Left ventricle myocardium superior (tissue), 1 donor: ENCODE measurements at places on chromosomes 2 and 18. TPM values are rescaled to one million over a fixed set of nuclear protein-coding genes. Genes with fewer than 3 reads are reported as not detected.

GRCh38 chr2:31333527-31334183 is 80.9 kb downstream of the XDH start:
- DNase-seq: peak; percentile 79

DNA sequence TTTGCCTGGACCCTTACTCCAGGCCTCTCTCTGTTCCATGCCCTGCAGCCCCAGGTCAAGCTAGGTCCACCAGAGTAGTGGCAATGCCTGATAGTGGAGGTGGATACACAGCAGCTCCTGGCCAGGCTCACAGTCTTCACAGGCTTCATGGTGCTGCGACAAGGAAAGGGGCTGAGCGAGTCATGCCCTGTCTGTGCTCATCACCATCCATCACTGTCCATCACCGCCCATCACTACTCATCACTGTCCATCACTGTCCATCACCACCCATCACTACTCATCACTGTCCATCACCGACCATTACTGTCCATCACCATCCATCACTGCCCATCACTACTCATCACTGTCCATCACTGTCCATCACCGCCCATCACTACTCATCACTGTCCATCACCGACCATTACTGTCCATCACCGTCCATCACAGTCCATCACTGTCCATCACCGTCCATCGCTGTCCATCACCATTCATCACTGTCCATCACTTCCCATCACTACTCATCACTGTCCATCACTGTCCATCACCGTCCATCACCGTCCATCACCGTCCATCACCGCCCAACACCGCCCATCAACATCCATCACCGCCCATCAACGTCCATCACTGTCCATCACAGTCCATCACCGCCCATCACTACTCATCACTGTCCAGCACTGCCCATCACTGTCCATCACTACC is 57.1 kb upstream of the OTOS start:
- DNase-seq: no peak

The CD8B2 gene
- total RNA-seq: not detected

The RNF181 gene
- total RNA-seq: 89.9 TPM

The IL36RN gene
- not detected for total RNA-seq
